ENCODE measurements at places on chromosomes 7 and 10.

GRCh38 chr7:42893346-42894240 lies 18.3 kb downstream of the C7orf25 start:
- DNase-seq: no peak

DNA sequence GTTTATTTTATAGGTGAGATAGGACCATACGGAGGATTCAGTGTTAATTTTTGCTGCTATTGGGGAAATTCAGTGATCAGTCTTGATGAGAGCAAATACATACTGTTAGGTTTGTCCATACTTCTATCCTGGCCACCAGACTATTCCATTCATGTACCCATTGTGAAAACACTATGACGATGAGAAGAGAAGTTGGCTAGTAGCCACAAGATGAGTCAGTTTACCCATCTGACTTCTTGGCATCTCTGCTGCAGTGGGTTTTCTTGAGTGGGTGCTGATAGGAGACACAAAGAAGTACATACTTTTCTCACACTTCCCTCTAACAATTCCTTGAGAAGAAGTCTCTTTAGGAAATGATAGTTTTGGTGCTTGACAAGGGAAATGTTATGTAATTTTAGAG lies 133.1 kb downstream of the TFPI2 start:
- DNase-seq: no peak

DNA sequence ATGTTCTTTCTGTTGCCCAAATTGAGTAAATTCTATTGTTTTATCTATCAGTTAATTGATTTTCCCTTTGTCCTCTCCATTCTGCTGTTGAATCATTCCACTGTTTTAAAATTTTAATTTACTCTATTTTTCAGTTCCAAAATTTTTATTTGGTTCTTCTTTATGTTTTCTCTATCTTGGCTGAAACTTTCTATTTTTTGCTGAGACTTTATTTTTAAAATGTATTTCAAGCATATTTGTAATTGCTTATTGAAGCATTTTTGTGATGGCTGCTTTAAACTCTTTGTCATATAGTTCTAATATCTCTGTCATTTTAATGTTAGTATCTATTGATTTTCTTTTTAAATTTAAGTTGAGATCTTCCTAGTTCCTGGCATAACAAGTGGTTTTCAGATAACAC lies 60.5 kb downstream of the OR13A1 start:
- no peak for DNase-seq

- no peak for DNase-seq
Observed at GRCh38 chr10:80771902-80772555, 234.3 kb downstream of the SH2D4B start.

DNA sequence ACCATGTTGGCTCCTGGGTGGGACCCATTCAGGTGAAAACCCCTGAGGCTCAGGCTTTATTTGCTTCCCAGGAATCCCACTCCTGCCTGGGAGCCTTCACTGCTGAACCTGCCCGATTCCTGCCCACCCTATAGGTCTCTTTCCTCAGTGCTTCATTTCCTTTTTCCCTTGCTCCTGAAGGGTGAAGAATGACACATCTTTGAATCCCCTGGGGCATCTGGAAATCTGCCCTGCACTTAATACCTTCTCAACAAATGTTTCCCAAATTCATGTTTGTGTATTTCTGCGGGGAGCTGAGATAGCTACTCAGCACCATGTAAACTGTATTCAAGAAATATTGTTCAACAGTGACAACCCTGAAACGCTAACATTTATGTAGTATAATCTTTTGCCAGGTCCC lies 10.3 kb upstream of the PCBD1 start:
- DNase-seq: no peak

- DNase-seq: no peak
Observed at GRCh38 chr10:26448706-26449435, 10.7 kb downstream of the APBB1IP start.

Measured in stimulated activated CD4-positive, alpha-beta T cell treated with anti-CD3 and anti-CD28 coated beads, Interleukin-1b, Interleukin-23, amount 100 ng/mL, for 1 hour (primary cell).